ENCODE measurements at places on chromosomes 16 and 17.
A peak's percentile ranks its signal among the peaks of the same experiment; 100 is the strongest.

- DNase-seq: no peak
Measured at GRCh38 chr16:56789360-56789759, 59.4 kb downstream of the NUP93 start.

DNA sequence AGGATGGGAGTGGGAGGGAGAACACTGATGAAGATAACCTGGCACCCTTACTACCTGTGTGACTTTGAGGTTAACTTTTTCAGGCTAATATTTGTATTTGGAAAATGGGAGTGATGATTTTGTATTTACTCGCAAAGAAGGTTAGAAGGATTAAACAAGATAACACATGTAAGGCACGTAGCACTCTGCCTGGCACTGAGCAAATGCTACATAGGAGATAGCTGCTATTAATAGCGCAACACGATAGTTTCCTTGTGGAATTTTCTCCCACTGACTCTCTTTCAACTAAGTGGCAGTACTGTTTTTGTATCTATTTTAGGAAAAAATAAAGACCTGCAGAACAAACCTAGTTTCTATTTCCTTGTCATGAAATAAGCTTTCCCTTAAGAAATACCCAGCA is 15.4 kb upstream of the KCNJ16 start:
- DNase-seq: no peak

DNA sequence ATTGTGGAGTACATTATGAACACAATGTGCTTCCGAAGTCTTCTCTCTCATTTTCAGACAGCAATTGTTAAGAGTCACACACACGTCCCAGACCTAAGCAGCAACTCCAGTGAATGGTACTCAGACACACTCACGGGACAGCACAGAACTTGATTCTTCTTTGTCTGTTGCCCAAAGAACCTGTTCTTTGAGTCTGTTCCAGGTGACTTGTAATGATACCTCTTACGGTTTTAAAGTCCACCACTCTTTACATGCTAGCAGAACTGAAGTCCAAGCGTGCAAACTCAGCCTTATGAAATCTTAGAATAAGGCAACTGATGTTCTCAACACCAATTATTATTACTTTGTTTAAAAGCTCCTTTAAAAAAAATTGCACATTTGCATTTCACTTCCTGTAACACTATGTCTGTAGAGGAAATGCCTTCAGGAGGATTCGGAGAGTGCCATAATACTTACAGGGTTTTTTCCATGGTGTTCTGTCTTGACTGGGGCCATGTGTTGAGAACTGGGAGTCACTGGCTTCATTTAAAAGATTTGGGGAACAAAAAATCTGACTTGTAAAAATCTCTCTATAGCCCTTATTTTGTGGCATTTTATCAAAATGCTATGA is 48.1 kb downstream of the MARF1 start:
- no peak for DNase-seq

DNA sequence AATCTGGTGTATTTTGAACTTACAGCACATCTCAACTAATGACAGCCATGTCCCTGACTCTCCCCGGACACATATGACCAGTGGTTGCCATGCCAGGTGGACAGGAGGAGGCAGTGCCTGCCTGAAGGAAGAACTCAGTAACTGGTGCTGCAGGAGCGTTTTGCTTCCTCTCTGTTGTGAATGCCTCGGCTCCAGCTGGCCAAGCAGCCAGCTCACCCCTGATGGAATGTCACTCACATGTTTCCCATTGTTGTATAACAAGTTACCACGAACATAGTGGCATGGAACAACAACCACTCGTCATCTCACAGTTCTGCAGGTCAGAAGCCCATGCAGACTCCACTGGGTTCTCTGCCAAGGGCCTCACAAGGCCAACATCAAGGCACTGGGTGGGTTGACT is 20.1 kb upstream of the IRF8 start:
- DNase-seq: no peak

DNA sequence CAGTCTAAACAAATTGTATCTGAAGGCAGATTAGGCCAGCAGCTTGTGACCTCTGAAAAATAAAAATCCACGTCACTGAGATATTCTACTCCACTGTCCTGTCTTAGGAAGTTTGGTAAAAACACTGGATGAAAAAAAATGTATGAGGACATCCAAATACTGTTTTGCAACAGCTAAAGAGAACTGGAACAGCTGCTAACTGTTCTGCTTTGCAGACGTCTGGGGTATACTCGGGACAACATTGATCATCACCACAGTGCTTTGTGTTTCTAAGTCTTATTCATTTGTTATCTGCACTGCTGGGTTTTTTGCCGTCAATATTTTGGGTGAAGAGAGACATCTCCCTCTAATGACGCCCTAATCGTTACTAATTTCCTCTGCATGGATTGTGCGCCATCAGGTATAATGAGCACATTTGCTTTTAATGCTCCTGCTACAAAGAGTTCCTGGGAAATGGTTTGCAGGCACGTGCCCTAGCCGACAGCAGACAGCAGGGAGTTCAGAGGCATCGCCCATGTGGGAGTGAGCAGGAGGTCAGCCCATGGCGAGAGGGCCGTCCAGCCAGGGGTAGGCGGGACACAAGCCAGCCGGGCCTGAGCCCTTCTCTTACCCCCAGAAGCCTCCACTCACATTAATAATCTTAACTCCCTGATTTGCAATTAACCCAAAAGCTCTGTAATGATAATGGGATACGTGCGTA is 87.0 kb downstream of the CBLN1 start:
- DNase-seq: no peak

DNA sequence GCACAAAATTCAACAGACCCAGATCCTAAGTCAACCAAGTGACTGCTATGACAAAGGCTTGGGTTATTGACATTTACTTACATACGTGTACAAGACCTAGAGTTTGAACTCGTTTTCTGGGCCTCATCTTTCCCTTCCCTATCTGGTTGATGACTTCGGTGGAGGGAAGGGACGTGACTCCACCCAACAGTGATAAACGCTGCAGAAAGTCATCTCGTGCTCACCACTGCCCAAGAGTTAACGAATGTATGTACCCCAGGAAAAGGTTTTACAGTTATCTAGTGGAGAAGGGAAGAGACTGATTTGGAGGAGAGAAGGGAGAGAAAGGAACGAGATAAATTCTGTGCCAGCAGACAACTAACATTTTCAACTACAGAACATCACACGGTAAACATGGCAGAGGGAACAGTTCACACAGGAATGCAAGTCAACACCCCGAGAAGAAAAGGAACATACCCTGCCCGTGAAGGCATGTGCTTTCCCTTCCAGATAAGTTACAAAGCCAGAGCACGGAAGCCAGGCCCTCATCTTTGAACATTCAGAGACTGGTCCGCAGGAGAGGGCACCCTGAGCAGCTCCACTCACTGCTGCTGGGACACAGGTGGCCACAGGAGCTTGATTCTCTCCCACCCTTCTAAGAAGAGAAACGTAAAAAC is 13.9 kb upstream of the CYTH1 start:
- DNase-seq: no peak

DNA sequence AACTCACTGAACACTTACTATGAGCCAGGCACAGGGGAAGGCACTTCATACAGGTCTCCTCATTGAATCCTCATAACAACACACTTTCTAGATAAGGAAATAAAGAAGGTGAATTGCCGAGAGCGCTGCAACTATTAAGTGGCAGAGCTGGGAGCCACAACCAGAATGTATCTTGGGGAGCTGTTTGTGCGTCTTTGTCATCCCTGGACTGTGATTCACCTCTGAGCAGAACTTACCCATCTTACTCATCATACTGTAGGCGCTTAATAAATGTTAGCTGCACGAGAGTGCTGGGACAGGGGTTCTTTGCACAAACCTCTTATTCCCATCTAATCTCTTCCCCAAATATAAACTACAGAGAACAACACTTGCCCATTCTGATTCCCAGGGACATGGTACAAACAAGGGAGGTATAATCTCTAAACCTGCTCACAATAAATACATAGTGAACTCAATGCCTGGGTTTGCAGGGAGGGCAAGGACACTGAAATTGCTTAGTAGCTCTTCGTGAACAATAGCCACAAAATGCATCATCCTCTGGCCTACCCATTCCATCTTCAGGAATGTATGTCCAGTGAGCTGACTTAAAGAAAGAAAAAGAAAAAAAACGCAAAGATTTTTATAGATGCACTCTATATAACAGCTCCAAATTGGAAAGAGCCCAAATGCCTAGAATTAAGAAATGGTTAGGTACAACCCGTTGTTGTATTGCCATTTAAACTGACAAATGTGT is 43.0 kb downstream of the MYO18A start:
- DNase-seq: no peak

DNA sequence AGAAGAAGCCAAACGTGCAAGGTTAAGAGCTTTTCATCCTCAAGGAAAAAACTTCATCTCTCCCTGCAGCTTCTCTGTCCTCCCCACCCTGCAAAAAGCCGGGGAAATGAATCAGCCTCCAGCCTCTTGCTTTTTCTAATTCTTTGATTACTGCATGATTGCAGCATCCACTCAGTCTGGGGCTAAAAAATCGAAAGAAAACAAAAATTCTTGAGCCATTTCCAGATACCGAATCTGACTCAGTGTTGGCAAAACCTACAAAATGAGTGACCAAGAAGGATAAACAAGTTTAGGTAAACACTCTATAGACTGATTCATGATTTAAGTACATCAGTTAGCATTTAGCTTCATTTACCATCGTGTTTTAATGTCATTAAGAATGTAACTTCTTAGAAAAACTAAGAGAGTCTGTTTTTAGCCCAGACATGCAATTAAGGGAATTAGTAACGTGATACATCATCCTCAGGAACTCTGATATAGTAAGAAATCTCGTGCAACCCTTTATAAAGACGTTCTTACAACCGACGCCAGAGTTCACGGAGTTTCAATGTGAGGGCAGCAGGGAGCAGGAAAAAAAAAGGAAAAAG is 287.3 kb upstream of the FOXF1 start:
- no peak for DNase-seq

DNA sequence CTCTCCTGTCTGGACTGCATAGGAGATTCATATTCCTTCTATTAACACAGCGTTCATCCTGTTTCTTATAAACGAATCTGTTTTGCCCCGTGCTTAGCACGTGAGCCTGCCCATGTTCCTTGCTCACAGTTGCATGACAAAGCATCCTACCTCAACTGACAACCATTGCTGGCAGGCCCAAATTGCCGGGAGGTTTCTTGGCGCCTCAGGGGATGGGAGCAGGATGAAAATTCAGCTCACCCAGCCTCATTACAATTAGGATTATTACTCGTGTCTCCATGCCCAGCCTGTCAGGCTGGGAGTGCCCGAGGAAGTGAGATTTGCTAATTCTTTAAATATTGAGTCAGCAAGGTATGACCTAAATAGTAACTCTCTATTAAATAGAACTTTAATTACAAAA is 36.7 kb upstream of the HELZ start:
- no peak for DNase-seq

GRCh38 chr16:85323230-85323960 is 211.1 kb upstream of the CIBAR2 start:
- DNase-seq: no peak

DNA sequence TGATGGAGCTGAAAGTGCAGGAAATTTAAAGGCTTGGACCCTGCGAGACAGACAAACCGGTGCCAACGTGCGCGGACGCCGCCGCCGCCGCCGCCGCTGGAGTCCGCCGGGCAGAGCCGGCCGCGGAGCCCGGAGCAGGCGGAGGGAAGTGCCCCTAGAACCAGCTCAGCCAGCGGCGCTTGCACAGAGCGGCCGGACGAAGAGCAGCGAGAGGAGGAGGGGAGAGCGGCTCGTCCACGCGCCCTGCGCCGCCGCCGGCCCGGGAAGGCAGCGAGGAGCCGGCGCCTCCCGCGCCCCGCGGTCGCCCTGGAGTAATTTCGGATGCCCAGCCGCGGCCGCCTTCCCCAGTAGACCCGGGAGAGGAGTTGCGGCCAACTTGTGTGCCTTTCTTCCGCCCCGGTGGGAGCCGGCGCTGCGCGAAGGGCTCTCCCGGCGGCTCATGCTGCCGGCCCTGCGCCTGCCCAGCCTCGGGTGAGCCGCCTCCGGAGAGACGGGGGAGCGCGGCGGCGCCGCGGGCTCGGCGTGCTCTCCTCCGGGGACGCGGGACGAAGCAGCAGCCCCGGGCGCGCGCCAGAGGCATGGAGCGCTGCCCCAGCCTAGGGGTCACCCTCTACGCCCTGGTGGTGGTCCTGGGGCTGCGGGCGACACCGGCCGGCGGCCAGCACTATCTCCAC is at the start of gene NOG:
TSS of gene NOG (plus strand) at position 54 of the 674 bp plus-strand sequence. CDS start at position 579, 525 bp downstream.
- peak; percentile 57 for DNase-seq

- no peak for DNase-seq
Measured at GRCh38 chr16:10314811-10315210, 71.0 kb upstream of the ATF7IP2 start.

DNA sequence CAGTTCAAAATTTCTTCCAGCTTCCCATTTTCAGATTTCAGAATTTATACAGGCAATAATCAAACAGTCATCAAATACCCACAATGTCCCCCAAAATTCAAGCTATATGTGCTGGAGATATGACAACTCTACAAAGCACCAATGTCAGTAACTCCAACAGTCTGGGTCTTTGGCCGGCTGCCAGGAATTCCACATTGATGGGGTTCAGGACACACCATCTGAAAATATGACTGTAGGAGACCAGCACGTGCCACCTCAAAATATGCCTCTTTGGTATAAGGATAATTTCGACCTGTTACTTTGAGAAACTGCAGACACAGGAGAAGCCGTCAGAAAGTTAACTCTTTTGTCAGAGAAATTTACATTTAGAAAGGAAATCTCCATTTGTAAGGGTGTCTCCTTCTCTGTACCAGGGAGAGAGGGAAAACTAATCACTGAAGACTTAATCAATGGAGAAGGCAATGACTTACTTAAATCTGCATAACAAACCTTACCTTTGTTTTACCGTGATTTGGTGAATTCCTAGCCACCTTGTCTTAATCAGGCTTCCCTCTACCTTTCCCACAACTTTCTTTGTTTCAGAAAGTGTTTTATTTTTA is 594.3 kb upstream of the CDH5 start:
- no peak for DNase-seq

All from neural crest cell (in vitro differentiated cells).